Amniotic epithelial cell (primary cell): ENCODE measurements at places on chromosomes 3 and 15.

DNA sequence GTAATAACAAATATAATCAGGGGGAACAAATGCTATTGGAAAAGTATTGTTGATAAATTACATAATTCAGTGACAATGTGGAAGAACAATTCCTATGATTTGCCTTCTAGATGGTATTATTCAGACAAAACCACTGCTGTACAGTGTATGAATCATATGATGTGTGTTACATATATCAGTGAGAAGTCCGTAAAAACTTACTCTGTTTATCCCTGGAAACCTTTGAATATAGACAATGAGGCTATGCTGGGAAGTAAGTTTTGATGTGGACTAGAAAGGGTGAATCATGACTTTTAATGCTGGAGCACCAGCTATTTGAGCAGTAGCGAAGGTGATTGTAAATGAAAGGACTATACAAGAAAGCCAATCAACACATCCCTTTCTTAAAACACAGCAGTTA lies 17.9 kb downstream of the C3orf38 start:
- DNase-seq = peak; percentile 76

DNA sequence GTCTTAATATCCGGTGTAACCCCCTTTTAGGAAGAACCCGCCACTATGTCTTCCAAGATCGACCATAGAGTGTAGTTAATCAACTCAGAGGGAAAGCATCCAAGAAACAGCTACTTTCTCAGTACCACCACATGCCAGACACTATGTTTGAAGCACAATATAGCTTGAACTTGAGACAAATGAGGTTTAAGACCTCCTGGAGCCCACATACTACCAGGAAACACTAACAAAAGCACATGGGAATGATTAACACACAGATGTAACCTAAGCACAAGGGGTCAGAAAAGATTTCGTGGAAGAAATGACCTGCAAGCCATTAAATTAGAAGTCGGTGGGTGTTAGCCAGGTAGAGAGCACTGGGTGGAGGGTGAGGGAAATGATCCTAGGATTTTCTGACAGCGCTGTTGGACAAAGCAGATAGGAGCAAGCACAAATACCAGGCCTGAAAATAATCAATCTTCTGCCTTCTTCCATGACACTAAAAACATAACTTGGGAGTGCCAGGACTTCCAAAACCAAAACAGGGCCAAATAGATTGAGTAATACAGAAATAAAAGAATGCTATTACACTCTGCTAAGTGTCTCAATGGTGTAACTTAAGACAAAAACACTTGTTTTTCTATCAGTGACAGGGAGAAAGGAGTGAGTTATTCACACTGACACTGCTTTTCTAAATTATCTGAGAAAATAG lies 213.7 kb downstream of the FOXP1 start:
- peak; percentile 58 for DNase-seq

DNA sequence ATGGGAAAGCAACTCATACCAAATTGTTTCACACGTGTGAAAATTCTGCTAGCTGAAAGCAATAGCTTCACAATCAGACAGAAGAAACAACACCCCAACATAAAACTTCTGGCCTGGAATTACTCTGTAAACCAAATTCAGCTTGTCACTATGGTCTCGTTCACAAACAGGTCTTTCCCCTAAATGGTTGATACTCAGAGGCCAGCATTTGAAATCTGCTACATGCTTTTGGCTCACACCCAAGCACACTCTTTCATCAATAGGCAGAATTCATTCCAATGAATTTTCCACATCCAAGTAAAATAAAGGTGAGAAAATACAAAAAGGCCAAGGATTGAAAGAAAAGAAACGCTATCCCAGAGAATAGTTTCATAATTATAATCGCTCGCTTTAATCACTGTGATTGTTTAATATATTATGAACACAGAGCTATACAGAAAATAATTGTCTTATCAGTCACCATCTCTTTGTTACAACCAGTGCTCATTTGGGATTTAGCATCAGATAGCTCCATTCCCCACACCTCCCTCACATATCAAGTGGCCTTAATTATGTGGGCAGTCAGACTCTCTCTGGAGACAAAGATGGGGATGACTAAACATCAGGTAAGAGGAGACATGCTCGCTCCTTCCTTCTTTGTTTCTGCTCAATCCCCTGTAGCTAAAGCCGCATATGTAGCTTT lies 503.8 kb upstream of the ARRDC4 start:
- DNase-seq = no peak

GRCh38 chr3:183438735-183439134 lies 10.3 kb upstream of the MCF2L2 start:
- DNase-seq = no peak

DNA sequence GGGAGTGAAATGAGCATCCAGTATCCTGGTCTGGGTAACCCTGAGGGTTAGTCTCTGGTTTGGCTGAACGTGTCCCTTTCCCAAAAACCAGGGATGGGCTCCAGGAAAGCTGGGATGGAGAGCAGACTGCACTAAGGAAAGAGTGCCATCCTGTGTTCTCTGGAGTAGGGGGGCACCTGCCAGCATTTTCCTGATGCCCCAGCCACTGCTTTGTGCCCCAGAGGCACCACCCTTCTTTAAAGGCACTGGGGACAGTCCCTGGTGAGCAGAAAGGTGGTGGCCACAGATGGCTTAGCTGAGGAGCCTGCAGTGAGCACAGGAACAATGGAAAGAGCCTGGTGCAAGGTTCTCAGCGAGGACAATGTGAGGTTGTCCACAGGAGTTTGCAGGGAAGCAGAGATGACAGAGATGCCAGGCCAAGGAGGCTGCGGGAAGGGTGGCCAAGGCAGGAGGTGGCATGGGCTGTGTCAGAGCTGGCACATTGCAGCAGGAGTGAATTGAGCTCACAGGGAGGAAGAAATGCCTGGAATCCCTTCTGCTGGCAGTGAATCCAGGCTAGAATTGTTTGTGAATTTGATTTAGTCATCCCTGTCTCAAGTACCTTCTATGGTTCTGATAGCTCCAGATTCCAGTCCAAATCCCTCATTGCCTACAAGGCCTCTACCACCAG lies 39.9 kb downstream of the AMOTL2 start:
- peak; percentile 51 for DNase-seq

GRCh38 chr15:26537663-26538062 lies 235.2 kb downstream of the GABRB3 start:
- no peak for DNase-seq

DNA sequence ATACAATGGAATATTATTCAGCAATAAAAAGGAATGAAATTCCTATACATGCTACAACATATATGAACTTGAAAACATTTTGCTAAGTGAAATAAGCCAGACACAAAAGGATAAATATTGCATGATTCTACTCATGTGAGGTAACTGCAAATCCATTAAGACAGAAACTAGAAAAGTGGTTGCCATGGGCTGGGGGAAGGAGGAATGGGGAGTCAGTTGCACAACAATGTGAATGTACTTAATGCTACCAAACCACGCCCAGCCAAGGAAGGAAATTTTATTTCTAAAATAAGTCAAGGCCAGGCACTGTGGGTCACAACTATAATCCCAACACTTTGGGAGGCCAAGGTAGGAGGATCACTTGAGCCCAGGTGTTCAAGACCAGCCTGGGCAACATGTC lies 9.8 kb upstream of the GMPPB start:
- DNase-seq = peak; percentile 73

- DNase-seq = no peak
Measured at GRCh38 chr3:142484912-142485435, 37.1 kb upstream of the XRN1 start.

- DNase-seq = no peak
Measured at GRCh38 chr3:37511463-37511920, 337.1 kb upstream of the LRRFIP2 start.

- DNase-seq = no peak
Measured at GRCh38 chr3:33159234-33159633, 45.4 kb downstream of the CRTAP start.

DNA sequence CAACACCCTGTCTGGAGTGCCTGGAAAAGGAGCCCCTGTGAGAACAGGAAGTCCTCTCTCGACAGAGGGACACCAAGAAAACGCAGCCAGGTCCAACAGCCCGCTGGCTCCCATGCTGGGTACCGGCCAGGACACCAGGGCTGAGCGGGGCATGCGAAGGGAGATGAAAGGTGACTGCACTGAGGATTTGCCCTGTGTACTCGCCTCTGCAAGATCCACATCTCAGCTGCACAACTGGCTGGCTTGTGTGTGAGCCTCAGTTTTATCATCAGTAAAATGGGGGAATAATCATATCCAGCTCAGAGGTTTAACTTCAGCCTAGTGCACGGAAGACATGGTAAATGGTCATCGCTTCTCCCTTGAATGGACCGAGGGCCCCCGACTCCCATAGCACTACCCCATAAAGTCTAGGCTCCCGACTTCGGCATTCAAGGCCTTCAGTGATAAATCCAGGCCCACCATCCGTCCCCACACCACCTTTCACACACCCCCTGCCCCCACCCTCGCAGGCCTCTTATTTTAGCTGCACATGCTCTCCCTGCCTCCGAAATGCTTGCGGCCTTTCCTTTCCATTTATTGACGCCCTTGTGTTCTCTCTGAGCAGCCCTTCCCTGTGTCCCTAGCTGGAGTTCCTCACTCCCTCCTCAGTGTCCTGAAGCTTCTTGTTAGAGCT lies 15.8 kb downstream of the ISG20 start:
- no peak for DNase-seq

- DNase-seq = no peak
Measured at GRCh38 chr3:113169891-113170452, 41.4 kb upstream of the BOC start.

DNA sequence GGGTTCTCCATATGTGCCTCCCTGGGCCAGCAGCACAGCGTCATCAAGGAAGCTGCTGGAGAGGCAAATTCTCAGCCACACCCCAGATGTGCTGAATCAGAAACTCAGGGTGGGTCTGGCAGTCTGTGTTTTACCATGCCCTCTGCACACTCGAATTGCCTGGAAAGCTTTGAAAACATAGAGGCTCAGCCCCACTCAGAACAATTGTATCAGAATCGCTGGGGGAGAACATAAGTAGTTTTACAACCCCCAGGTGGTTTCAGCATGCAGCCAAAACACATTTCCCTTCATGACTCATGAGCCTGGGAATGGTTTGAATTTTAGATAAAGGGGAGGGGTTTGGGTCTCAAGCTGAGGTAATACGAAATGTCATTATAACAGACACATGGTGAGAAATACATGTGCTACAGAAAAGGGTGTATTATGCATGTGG lies 9.6 kb downstream of the TGM4 start:
- peak; percentile 87 for DNase-seq

GRCh38 chr3:159322322-159322939 lies 520.6 kb downstream of the MFSD1 start:
- DNase-seq = peak; percentile 15

GRCh38 chr3:41507336-41508062 lies 308.2 kb downstream of the CTNNB1 start:
- DNase-seq = no peak

- DNase-seq = peak; percentile 58
Measured at GRCh38 chr3:171459137-171459941, 866 bp downstream of the TNIK start.

DNA sequence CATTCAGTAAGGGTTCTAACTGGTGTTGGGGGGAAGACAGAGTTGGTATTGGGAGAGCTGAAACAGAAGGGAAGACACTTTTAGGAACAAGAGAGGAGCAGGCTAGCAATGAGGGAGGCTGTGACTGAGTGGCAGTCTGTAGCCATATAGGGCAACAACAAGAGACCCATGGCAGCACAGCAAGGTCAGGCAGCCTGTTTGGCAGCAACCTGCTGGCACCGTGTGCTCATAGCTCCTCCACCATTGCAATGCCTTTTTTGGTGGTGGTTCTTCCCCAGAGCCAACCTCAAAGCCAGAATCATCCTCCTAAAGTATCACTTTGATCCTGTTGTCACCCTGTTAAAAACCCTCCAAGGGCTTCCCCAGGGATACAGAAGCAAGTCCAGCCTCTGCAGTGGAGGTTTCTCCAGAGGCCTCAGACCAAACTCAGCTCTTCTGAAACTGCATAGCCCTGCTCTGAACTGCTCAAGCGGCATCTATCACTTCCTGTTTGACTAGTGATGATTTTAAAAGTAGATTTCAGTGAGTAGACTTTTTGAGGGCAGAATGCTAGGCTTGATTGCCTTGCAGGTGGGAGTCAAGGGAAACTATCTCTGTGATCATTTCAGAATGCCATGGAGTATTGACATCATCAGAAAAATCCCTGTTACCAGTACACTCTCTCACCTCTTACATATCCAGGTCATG lies 176.9 kb downstream of the STAC start:
- DNase-seq = no peak

- DNase-seq = no peak
Measured at GRCh38 chr15:51160484-51160883, 65.8 kb upstream of the TNFAIP8L3 start.

DNA sequence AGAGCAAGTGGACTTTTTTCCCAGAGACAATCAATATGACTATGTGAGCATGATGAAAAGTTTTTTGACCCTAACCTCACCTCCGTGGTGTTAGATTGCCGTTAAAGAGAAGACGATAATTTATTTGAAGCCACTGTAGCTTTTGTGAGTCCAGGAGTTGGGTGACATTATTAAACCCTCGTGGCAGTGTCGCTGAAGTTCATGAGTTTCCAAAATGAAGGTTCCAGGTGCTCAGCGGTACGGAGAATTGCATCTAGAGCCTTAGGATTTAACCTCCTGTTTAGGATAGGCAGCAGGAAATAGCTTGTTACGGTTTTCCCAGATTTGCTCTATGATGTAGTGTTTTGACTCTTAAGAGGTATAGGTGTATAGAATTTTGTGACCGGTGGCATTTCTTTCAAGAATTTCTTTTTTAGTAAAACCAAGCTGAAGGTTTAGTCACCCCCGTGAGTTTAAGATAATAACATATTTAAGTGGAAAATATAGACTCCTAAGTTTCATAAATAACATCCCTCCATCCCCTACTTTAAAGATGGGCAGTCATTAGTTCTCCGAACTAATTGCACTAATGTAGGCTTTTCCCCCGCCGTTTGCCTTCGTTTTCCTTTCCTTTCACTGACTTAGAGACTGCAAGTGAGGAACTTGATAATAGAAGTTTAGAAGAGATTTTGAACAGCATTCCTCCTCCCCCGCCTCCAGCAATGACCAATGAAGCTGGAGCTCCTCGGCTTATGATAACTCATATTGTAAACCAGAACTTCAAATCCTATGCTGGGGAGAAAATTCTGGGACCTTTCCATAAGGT lies 2.0 kb downstream of the SMC4 start:
- peak; percentile 92 for DNase-seq

DNA sequence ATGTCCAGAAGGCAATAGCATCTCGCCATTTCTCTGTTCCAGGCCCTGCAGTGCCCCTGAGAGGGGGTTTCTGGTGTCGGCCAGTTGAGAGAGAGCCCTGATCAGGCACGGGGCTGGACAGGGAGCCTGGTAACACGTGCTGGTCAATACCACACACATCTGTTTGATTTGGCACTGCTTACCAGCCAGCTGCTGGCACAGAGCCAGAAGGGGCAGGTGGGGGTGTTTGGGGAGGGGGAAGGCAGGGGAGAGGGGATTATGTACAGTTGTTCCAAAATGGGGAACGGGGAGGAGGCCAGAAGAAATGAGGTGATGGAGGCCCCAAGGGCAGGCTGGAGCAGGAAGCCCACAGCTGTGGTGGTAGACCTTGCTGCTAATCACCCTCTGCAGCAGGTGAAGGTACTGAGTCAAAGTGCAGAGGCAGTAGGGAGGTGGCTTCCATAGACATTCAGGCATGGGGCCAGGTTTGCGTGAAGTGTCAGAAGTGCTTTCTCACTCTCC lies 153.5 kb upstream of the LPP start:
- DNase-seq = no peak
